NB4 (cell line): ENCODE measurements at places on chromosomes 4 and X.

DNA sequence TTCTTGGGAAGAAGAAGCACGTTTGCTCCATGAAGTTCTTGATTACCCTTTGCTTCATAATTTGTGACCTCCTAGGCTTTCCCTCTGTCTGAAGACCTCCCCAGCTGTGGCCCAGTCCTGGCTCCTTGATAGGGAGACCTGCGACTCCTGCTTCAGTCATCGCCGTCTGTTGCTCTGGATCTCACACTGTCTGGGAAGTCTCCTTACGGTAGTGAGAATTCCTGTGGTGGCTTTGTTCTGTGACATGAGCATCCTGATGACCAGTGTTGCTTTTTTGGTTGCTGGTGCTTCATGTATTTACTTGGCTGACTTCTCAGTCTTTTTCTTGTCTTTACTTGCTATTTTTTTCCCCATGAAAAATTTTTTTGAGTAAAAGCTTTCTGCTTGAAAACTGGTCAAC, 44.2 kb downstream of the JADE1 start:
- no peak for DNase-seq

- DNase-seq, result no peak
Measured at GRCh38 chrX:77404419-77404818, 42.8 kb upstream of the FGF16 start.

DNA sequence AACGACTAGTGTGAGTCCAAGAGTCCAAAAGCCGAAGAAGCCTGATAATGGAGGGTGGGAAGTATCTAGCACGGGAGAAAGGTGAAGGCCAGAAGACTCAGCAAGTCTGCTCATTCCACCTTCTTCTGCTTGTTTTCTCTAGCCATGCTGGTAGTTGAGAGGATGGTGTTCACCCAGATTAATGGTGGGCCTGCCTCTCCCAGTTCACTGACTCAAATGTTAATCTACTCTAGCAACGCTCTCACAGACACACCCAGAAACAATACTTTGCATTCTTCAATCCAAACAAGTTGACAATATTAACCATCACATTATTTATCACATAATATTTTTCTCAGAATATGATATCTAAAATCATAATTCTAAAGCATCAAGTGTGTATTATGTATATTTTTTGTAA, 1055.1 kb upstream of the PCDH10 start:
- DNase-seq, result no peak

- no peak for DNase-seq
Measured at GRCh38 chrX:105753411-105753810, 68.9 kb upstream of the NRK start.

- DNase-seq, result no peak
Measured at GRCh38 chr4:157115613-157116335, 39.8 kb downstream of the GLRB start.

GRCh38 chrX:1618689-1619088, 3.8 kb downstream of the ASMT start:
- no peak for DNase-seq
